ENCODE measurements at places on chromosomes 7 and 10.
A peak's percentile ranks its signal among the peaks of the same experiment; 100 is the strongest.

- no peak for DNase-seq
These were observed 63.8 kb downstream of the PARD3 start for GRCh38 chr10:34751272-34751671.

DNA sequence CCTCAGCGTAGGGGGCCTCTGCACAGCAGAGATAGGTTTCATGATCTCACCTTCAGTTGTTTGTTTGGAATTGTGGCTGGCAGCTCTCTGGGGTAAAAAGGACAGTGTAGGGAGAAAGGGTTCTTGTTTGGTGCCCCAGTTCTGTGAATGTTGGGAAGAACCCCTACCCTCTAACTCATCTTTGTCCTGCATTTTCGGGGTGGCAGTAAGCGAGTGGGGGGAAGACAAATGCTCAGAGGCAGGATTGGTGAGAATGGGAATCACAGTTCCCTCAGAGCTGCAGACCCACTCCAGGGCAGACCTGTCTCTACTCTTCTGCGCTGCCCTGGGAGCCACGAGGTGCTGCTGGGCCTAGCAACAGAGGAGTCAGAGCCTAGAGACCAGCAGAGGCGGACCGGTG, 1.8 kb upstream of the LBX1 start:
- no peak for DNase-seq

GRCh38 chr10:121800146-121800545, 127.7 kb downstream of the ATE1 start:
- DNase-seq = no peak

DNA sequence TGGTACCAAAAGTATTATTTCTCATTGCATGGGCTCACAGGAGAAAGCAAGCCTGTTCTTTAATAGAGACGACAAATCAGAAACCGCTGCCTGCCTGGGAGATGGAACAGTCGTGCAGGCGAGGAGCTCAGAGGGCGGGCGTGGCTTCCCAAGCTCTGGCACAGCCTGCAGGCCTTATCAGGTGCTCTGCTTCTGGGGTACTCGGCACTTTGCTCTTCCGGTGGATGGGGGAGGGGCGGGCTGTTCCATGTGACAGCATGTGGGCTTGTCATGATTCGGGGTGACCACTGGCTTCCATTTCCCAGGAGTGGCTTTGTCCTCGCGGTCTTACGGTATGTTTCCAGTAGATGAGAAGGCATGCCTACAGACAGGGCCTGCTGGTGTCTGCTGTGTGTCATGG, 228.6 kb downstream of the MGMT start:
- DNase-seq = no peak

GRCh38 chr7:142855756-142856564, 1.1 kb downstream of the EPHB6 start:
- no peak for DNase-seq

DNA sequence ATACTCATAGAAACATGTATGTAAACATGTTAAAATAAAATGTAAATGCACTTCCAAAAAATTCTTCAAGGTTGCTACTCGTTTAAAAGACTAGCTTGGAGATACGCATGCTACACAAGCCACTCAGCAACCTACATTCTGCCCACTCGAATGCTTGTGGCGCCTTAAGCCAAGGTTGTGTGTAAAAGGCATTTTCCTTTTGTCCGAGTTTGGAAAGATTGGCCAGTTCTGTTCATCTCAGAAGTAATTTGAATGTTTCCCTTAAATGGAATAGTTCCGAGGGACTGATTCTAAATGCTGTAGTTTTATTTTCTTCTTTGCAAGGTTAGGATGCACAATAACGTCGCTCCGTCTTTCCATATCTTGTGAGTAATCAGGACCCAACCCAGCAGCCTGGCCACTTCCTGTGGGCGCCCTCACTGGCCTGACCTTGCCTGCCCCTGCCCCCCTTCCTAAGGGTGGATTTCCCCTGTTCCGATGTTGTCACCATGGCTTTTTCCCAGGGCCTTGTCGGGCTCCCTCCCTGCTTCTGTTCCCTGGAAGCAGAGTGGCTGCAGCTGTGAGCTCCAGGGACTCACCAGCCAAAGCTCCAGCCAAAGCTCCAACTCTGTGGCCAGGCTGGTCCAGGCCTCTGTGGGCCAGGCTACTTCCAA, 70.6 kb downstream of the PTPRE start:
- no peak for DNase-seq

GRCh38 chr10:42971251-42971599, 105.6 kb upstream of the RET start:
- no peak for DNase-seq

- no peak for DNase-seq
These were observed 35.5 kb upstream of the NCAPG2 start for GRCh38 chr7:158740013-158740656.

GRCh38 chr7:27205325-27206280, 5.7 kb upstream of the HOXA13 start:
- DNase-seq = no peak

- no peak for DNase-seq
These were observed 382.7 kb upstream of the RNF32 start for GRCh38 chr7:156257904-156258303.

DNA sequence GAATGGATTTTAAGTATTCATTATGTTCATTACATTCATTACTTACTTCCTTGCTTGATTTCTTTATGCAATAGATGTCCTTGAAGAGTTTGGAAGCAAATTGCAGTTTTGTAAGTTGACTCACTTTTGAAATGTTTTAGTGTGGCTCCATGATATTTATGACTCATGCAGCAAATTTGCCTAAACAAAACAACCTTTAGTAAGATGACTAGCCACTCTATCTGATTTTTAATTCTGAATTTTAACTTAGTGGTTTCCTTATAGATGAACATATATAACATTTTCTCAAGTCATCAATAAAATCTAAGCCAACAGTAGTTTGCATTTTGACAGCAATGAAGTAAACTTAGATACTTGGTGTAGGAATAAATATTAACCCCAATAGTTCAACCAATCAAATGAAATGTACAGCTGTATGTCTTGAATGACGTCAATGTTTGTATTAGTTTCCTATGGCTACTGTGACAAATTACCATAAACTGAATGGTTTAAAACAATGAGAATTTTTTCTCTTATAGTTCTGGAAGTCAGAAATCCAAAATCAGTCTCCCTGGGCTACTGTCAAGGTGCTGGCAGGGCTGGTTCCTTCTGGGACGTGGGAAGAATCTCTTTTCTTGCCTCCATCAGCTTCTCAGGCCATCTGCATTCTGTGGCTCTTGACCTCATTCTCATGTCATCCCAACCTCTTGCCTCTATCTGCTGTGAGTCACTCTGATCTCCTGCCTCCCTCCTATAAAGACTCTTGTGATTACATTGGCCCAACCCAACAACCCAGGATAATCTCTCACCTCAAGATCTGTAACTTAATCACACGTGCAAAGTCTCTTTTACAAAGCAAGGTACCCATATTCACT, 73.4 kb downstream of the AHR start:
- DNase-seq = no peak

- DNase-seq = no peak
These were observed 18.0 kb downstream of the SPAG6 start for GRCh38 chr10:22363305-22363704.

DNA sequence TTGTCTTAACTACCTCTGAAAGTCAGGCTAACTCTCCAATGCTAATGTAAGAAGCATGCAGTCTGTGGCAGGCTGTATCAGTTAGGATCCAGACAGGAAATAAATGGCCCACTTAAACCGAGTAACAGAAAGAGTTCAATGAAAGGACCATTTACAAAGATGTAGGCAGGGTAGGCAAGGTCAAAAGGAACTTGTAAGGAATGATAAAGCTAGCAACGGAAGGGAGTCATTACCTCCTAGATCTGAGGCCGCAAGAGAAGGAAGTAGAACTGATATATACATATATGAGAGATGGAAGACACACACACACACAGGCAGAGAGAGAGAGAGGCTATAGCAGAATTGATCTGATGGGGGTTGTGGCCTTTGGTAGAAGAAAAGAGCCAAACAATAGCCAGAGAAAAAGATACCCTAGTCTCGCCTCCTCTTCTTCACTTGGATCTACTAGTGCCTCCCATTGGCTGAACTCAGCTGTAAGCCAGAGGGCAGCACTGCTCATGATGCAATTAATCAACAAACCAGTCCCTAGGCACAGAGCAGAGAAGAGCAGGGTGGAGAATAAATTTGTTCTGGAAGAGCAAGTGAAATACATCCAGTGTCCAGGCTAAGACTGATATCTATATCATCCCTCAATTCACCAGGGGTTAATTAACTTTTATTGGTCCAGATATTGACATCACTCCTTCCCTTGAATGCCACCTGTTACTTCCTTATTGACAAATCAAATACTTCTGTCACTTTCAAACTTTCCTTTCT, 91.2 kb downstream of the LSMEM1 start:
- DNase-seq = no peak

DNA sequence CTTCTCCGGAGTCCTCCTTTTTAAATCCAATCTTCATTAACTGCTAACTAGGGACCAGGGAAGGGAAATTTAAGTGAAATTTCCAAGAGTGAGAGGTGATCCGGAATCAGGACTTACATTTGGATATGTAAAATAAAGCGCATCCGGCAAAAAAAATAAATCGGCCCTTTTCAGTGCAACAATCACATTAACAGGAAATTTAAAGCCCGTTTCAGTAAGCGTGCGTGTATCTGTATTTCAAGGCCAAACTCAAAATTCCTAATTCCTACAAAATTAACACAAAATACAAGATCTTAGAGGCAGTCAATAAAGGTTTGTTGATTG, 771 bp downstream of the DNAJC9 start:
- DNase-seq = no peak

GRCh38 chr10:34299105-34299611, 515.9 kb downstream of the PARD3 start:
- no peak for DNase-seq

DNA sequence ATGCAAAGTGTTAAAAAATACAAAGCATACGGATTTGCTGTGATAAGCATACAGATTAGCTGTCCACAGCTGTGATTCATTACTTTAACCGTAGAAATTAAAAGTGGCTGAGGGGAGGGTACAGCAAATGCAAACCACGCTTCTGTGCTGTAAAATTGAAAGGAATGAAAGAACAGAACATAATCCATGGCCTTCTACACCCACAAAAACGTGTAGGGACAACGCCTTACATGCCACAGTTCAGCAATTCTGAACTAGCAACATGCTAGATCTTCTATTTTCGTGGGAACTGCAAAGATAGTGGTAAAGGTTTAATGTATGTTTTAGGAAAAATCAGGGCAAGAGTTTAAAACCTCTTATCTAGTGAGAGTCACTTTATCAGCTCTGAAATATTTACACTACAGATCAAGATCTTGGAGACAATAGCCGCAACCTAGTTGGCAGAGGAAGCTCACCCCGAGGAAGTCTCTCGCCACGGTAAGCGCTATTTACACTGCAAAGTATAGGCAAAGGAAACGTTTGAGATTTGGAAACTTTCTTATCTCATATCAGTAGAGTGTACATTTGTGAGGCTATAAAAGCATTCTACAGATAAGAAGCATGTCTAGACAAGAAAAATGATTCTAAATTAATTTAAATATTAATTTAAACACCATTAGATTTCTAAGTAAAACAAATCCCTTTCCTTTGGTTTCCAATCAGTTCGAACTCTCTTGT, 193.6 kb downstream of the MLLT10 start:
- DNase-seq = no peak

- no peak for DNase-seq
These were observed 165.5 kb downstream of the SNX13 start for GRCh38 chr7:17774716-17775288.

- DNase-seq = no peak
These were observed 70.6 kb upstream of the LEP start for GRCh38 chr7:128170461-128170860.

GRCh38 chr7:26151953-26152781, at the start of gene NFE2L3:
Gene NFE2L3 (plus strand): TSS chr7:26152198. CDS start chr7:26152499, 301 bp downstream.
- peak; percentile 55 for DNase-seq

DNA sequence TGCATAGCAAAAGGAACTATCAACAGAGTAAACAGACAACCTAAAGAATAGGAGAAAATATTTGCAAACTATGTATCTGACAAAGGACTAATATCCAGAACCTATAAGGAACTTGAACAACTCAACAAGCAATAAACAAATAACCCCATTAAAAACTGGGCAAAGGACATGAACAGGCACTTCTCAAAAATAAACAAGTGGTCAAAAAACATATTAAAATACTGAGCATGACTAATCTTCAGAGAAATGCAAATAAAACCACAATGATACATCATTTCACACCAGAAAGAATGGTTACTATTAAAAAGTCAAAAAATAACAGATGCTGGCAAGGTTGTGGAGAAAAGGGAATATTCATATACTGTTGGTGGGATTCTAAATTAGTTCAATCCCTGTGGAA, 17.1 kb downstream of the MAGI2 start:
- DNase-seq = no peak

- DNase-seq = no peak
These were observed 39.7 kb upstream of the NFE2L3 start for GRCh38 chr7:26112203-26112740.

All from stimulated activated CD4-positive, alpha-beta T cell treated with anti-CD3 and anti-CD28 coated beads, Interleukin-1b, Interleukin-23, amount 100 ng/mL, for 1 hour (primary cell).